ENCODE measurements at places on chromosomes 6 and 20. TPM values are rescaled to one million over a fixed set of nuclear protein-coding genes. Genes with fewer than 3 reads are reported as not detected.

- DNase-seq = no peak
- no peak overlapping the region for H3K27ac ChIP-seq
- H3K4me3 ChIP-seq = no peak overlapping the region
- H3K4me1 ChIP-seq = peaks cover 4% of the 10 kb centered on the region
- H3K36me3 ChIP-seq = no peaks in the 10 kb centered on the region
Measured at GRCh38 chr6:134363323-134364039, 45.6 kb upstream of the SGK1 start.

- H3K36me3 ChIP-seq = no peaks in the 10 kb centered on the region
- H3K4me3 ChIP-seq = peak overlapping the region; percentile 80
- no peak for DNase-seq
- peaks cover 39% of the 10 kb centered on the region for H3K4me1 ChIP-seq
Measured at GRCh38 chr6:42565823-42566613, 2.2 kb downstream of the UBR2 start.

DNA sequence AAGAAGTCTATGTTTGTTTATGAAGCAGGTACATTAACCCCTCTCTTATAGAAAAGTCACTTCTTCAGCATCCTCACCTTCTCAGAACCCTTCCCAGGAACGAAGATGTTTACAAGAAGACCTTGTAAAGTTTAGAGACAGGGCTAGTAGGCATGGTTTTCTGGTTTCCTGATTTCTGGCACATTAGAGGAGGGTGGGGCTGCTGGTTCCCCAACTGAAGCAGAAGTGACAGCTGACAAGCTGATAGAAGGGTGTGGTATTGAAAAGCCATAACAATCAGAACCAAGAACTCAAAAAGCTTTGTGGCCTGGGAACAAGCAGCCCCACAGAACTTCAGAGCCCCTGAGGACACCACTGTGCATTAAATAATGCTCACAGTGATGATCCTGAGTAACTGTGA, 91.2 kb downstream of the RTN4IP1 start:
- no peaks in the 10 kb centered on the region for H3K27me3 ChIP-seq
- H3K4me3 ChIP-seq = no peak overlapping the region
- DNase-seq = no peak
- no peaks in the 10 kb centered on the region for H3K4me1 ChIP-seq
- H3K27ac ChIP-seq = no peak overlapping the region
- peaks cover 10% of the 10 kb centered on the region for H3K36me3 ChIP-seq

Gene CPNE5
- total RNA-seq = 2.3 TPM

DNA sequence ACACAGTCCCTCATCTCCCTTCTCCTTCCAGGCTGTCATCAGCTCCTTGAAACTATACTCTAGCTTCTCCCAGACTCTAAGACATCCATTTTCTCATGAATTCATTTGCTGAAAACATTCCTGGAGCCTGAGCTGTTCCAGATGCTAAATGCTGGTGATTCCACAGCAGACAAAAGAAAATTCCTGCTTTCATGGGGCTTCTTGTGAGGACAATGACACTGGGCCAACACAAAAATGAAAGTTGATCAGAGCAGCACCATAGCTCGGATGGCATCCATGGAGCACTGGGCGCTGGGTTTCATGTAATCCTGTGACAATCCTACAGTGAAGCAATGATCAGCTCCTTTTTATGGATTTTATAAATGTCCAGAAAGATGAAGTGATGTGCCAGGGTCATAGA, 47.4 kb upstream of the STX16 start:
- H3K4me3 ChIP-seq = no peak overlapping the region
- no peak for DNase-seq
- no peaks in the 10 kb centered on the region for H3K36me3 ChIP-seq
- H3K27me3 ChIP-seq = peaks cover 12% of the 10 kb centered on the region

Gene RPRD1B
- 33.1 TPM for total RNA-seq

- no peaks in the 10 kb centered on the region for H3K36me3 ChIP-seq
- H3K4me1 ChIP-seq = no peaks in the 10 kb centered on the region
- H3K27me3 ChIP-seq = no peaks in the 10 kb centered on the region
- DNase-seq = no peak
- H3K27ac ChIP-seq = no peak overlapping the region
- H3K4me3 ChIP-seq = no peak overlapping the region
Measured at GRCh38 chr6:124888581-124889371, 73.5 kb upstream of the RNF217 start.

GRCh38 chr20:574297-574942, 30.8 kb upstream of the CSNK2A1 start:
- H3K36me3 ChIP-seq = no peaks in the 10 kb centered on the region
- H3K27me3 ChIP-seq = no peaks in the 10 kb centered on the region
- H3K4me3 ChIP-seq = no peak overlapping the region
- H3K4me1 ChIP-seq = peaks cover 12% of the 10 kb centered on the region
- no peak for DNase-seq

Gene RAD21L1
- not detected for total RNA-seq

Gene TFAP2C
- 5.2 TPM for total RNA-seq

DNA sequence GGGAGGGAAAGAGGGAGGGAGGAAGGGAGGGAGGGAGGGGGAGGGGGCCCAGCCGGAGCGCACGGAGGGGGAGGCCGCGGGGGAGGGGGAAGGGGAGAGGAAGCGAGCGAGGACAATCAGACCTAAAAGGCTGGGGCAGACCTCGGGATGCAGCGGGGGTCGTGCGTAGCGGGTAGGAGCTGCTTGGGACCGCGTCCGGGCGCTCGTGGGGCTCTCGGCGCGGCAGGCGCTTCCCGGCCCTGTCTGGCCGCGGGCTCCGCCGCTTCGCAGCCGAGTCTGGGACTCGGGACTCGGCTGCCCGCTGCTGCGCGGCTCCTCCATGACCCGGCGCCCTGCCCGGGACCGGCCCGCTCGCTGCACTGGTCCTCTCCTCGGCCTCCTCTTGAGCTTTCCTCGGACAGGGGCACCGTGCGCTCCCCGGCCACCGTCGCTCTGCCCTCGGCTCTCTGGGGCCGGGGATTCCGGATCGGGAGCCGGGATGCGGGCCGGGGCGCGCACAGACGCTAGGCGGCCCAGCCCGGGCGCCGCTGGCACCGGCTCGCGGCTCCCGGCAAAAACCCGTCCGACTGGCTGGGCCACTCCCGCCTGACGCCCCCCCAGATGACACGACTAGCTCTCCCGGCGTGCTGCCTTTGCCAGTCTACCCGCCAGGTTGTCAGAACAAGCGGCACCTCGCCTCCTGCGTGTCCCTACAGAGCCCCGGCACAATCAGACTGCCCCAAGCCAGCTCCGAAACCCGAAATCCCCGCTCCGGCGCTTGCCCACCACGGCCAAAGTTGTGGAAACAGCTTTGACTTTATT, 2.2 kb downstream of the TFAP2A start:
- peak overlapping the region; percentile 36 for H3K27ac ChIP-seq
- peaks cover 33% of the 10 kb centered on the region for H3K4me1 ChIP-seq
- H3K27me3 ChIP-seq = peaks cover 94% of the 10 kb centered on the region
- H3K4me3 ChIP-seq = peak overlapping the region; percentile 72

- DNase-seq = no peak
- no peak overlapping the region for H3K27ac ChIP-seq
- H3K36me3 ChIP-seq = no peaks in the 10 kb centered on the region
- peaks cover 5% of the 10 kb centered on the region for H3K27me3 ChIP-seq
- H3K4me1 ChIP-seq = no peaks in the 10 kb centered on the region
- H3K4me3 ChIP-seq = no peak overlapping the region
Measured at GRCh38 chr20:4127344-4127743, 112.0 kb upstream of the RNF24 start.

- no peak overlapping the region for H3K4me3 ChIP-seq
- H3K27ac ChIP-seq = no peak overlapping the region
- no peak for DNase-seq
- no peaks in the 10 kb centered on the region for H3K4me1 ChIP-seq
- peaks cover 72% of the 10 kb centered on the region for H3K27me3 ChIP-seq
Measured at GRCh38 chr20:63377951-63378381, 16.8 kb upstream of the CHRNA4 start.

DNA sequence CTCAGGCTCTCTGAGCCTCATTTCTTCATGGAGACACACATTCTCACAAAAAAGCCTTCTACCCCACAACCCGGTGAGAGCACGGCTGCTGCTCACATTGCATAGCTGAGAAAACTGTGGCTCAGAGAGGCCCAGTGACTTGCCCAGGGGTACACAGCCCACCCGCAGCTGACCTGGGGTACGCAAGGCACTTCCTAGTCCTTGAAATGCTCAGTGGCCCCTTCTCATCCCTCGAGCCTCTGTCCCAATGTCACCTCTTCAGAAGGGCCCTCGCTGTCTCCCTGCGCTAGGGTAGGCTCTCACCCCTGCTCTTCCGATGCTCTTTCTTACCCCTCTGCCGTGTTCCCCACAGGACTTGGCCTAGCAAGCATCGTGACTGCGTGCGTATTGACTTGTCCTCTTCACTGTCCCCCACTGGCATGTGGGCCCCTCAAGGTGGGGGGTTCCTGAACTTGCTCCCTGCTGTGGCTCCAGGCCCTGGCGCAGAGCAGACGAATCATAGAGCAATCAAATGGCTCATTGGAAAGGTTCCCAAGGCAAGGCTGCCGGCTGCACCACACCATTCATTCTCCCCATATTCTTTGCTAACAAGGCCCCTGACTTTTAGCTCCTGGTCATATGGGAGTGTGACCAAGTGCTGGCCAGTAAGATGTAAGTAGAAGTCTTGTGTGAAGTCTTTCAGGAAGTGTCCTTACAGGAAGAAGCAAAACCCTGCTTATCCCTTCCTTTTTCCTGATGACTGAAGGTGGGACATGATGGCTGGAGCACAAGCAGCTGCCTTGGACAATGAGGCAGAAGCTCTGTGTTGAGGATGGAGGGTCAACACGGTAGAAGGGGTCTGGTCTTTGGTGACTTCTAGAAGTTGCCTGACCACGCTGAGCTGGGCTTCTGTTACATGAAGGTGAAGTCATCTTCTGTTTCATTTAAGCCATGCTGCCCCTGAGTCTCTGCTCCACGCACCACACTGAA, 22.7 kb downstream of the PCK1 start:
- H3K27ac ChIP-seq = peak overlapping the region; percentile 47
- no peak overlapping the region for H3K4me3 ChIP-seq
- DNase-seq = no peak

Gene PHACTR1
- total RNA-seq = 72.8 TPM

DNA sequence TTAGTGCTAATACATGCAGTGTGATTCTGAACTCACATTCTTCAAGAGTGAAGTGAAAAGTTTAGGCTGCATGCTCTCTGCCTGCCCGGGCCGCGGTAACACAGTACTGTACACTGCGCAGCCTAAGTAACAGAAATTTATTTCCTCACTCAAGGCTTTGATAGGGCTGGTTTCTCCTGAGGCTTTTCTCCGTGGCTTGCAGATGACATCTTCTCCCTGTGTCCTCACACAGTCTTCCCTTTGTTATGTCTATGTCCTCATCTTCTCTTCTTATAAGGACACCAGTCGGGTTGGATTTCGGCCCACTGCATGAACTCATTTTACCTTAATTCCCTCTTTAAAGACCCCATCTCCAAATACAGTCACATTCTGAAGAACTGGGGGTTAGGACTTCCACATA, 51.1 kb upstream of the TMEM170B start:
- DNase-seq = no peak
- H3K27me3 ChIP-seq = no peaks in the 10 kb centered on the region
- no peak overlapping the region for H3K4me3 ChIP-seq
- H3K36me3 ChIP-seq = no peaks in the 10 kb centered on the region
- peaks cover 4% of the 10 kb centered on the region for H3K4me1 ChIP-seq

DNA sequence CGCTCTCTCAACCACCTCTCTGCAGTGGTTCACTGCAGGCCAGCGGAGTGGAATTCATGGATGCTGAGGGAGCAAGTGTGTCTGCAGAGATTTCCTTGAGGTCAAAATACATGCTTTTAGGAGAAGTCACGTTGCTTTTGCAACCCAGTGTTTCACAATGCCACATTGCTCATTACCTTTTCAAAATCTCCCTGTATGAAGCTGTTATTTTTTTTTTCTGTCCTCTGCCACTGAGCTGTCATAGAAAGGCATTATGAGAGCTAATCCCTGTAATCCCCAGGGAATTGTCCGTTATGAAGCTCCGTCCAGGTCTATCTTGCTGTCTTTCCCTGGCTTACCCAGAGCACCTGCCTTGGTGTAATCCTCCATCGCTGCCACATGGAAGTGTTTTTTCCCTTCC, 60.5 kb upstream of the SLC22A23 start:
- H3K27me3 ChIP-seq = no peaks in the 10 kb centered on the region
- no peak for DNase-seq
- H3K27ac ChIP-seq = no peak overlapping the region
- H3K36me3 ChIP-seq = no peaks in the 10 kb centered on the region
- H3K4me1 ChIP-seq = no peaks in the 10 kb centered on the region
- no peak overlapping the region for H3K4me3 ChIP-seq

DNA sequence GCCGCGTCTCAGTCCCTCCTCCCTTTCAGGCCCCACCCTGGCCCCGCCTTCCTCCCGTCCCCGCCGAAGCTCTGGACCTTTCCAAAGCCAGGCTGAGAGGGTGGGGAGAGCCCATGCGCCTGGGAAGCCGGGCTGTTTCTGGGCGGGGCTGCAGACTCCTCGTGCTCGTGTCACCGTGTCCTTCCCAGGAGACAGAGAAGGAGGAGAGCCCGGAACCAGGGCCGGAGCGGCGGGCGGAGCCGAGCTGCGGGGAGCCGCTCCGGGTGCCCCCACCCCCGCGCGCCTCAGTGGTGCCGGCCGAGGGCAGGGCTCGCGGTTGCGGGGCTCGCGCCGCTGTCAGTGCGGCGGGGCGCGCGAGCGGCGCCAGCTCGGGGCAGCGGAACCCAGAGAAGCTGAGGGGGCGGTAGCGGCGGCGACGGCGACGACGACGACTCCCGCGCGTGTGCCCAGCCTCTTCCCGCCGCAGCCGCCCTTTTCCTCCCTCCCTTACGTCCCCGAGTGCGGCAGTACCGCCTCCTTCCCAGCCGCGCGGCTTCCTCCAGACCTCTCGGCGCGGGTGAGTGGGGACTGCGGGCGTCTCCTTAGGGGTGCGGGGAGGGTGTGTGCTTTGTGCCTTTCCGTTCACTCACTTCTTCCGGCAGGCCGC, at the start of gene RALY:
TSS of gene RALY (plus strand) at position 336 of the 646 bp plus-strand sequence. CDS start 78,164 bp downstream, outside the sequence.
- H3K4me1 ChIP-seq = peaks cover 44% of the 10 kb centered on the region
- H3K27ac ChIP-seq = peak within 1 kb of the TSS; percentile 93
- H3K4me3 ChIP-seq = peak within 1 kb of the TSS; percentile 84
- peak; percentile 99 for DNase-seq
- H3K27me3 ChIP-seq = no peaks in the 10 kb centered on the region
- no peaks in the 10 kb centered on the region for H3K36me3 ChIP-seq

DNA sequence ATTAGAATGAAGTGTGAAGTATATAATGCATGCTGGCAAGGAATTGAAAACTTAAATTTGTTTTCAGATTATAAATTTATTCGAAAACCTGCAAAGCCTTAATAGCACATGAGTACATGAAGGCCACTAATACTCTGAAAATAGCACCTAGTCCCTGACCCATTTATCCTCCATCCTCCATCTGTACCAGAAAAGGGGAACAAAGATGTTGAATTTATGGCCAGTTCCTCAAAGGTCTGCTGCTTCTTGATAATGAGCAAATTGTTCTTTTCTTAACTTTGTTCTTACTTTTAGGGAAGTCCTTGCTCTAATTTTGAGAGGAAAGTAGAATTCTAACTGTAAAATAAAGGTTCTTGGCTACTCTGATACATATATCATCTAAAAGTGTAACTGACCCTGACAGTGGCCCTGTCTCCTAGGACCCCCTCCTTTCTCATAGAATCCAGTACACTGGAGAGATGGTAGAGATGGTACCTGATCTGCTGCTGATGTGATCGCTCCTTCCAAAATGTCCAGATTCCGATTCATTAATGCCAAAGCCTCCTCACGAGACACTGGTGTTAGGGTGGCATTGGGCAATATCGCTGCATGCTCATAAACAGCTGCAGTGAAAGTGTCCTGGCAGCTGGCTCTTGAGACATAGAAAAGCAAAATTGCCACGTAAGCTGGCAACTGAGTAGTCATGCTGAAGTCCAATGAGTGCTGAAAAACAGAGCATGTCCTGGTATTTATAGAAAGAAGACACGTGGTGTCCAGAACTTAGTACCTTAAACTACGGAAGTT, at the start of gene VNN1:
TSS of gene VNN1 (minus strand) at position 704 of the 783 bp plus-strand sequence. CDS start at position 684, 20 bp downstream.
- H3K27me3 ChIP-seq = no peaks in the 10 kb centered on the region
- H3K36me3 ChIP-seq = no peaks in the 10 kb centered on the region
- DNase-seq = no peak
- no peak within 1 kb of the TSS for H3K4me3 ChIP-seq
- H3K27ac ChIP-seq = peak within 1 kb of the TSS; percentile 61

Gene FKBP1C
- total RNA-seq = 0.52 TPM

Data from upper lobe of right lung (tissue), 1 donor.